ENCODE measurements at places on chromosomes 7 and 10. TPM values are rescaled to one million over a fixed set of nuclear protein-coding genes. Genes with fewer than 3 reads are reported as not detected.

AKR1C4 gene
- not detected for polyA plus RNA-seq

TMEM213 gene
- 35.2 TPM for polyA plus RNA-seq

GRCh38 chr7:157678501-157678900, 341.7 kb downstream of the DNAJB6 start:
- no peak for DNase-seq

- DNase-seq: no peak
Observed at GRCh38 chr7:124009321-124009720, 23.5 kb downstream of the TMEM229A start.

DNA sequence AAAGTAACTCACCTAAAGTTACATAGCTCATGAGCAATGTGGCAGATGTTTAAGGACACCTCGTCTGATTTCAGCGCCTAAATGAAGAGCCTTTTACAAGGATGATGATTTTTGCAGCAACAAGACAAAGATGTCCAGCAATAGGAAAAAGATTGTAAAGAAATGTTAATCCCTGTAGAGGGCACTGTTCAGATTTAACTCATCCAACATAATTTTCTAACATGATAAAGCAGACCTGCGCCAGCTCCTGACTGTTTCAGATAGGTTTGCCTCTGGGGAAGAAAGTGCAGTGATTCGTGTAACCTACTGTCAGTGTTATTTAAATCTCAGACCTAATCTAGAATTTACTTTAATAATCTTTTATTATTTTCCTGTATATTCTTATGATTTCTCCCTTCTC, 595.2 kb downstream of the AUTS2 start:
- DNase-seq: no peak

DNA sequence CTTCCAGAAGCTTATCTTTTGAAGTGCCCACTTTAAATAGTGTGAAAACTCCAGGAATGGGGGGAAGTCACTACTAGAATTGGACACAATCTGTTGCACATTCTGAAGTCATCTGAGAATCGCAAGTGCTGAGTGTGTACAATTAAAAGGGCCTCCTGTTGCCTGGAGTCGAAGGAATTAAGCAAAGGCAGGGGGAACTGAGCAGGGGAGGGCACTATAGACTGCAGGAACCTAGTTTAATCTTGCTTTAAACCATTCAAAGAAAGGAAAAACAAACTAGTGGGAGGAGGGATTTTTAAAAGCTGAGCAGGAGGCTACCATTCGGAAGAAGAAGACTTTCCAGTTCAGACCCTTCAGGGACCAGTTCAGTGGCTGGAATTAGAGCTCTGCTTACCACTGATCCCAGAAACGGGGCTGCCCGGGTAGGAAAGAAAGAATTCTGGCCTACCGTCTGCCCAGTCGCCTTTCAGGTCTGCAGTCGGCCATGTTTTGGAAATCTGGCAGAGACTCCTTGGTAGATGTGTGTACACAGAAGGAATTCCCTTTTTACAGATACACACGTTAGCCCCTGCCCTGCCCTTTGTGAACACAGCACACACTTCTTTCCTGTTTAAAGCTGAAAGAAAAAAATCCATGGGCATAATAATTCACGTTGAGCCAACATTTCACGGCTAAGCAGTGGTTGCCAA, 610.6 kb upstream of the FOXK1 start:
- no peak for DNase-seq

DNA sequence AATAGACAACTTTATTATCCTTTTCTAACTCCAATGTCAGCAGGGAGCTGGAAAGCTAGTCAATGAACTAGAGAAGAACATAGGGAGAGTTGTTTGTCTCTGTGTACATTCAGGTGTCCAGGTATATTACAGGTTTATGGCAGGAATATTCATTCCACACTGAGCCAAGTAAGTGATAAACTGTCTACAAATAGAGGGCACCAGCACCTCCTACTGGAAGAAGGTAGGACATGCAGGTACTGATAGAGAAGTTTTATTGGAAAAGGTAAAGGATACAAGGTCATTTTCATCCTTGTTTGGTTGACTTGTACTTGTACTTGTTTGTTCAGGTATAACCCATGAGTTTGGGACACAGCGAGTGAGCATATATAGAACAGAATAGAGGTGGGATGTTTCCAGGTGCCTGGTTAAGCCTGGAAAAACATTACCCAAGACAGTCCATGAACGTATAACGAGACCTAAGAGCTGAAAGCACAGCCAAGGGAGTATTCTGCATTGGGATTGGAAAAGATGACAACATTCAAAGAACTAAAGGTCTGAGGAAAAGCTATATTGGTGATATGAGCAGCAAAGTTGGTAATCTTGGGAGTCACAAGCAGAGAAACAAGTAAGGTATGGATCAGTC, 61.4 kb upstream of the PPP1R3C start:
- no peak for DNase-seq

Data from renal cortex interstitium (tissue), 15 donors.